ENCODE measurements at places on chromosomes 3 and 15.
A peak's percentile ranks its signal among the peaks of the same experiment; 100 is the strongest.

DNA sequence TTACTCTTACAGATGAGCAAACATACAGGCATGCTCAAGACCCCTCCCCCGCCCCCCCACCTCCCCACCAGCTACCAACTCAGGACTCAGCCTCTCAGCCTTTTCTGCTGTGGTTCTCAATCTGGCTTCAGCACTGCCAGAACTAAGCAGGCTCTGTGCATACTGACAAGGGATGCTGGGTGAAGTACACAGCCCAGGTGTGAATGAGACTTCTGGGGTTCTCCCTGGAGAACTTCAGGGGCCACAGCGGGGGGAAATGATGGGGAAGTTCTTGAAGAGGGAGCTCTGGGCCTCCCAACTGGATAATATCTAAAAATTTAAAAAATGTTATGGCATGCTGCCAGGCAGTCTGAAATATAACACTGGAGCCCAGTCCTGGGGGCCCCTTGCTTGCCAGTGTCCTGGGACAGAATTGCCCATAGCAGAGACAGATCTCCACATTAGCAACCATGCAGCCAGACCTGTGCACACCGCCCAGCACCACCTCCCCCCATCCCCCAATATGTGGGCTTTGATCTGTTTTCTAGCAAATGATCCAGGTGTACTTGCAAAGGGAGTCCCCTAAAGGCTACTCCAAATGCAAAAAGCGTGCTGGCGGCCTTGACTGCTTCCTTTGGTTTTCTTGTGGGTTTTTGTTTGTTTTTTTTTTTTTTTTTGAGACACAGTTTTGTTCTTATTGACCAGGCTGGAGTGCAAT is 41.4 kb downstream of the PGPEP1L start:
- no peak for DNase-seq

GRCh38 chr3:196270499-196270898 is 17.0 kb downstream of the PCYT1A start:
- DNase-seq: no peak

DNA sequence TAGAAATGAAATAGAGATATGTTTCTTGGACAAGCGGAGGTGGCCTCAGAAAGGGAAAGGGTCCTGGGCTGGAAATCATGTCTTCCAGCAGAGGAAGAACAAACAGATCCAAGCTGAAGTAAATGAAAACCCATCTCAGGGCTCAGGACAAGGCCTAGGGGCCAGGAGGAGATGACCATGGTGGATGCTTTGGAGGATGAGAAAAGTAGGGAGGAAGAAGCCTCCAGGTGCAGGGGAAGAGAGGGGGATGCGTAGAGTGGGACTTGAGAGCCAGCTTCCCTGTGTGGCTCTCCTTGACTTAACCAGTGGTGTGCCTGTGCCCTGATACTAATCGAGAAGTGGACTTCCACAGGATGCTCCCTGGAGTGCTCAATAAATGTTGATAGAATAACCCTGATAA is 203.2 kb downstream of the FAM43A start:
- no peak for DNase-seq

GRCh38 chr3:76643623-76644304 is 396.1 kb upstream of the ROBO2 start:
- no peak for DNase-seq

GRCh38 chr15:31434588-31435260 is 108.1 kb downstream of the KLF13 start:
- DNase-seq: no peak

- no peak for DNase-seq
Measured at GRCh38 chr3:123816673-123817207, 67.4 kb downstream of the MYLK start.

- no peak for DNase-seq
Measured at GRCh38 chr3:172404237-172404962, 43.9 kb downstream of the GHSR start.

DNA sequence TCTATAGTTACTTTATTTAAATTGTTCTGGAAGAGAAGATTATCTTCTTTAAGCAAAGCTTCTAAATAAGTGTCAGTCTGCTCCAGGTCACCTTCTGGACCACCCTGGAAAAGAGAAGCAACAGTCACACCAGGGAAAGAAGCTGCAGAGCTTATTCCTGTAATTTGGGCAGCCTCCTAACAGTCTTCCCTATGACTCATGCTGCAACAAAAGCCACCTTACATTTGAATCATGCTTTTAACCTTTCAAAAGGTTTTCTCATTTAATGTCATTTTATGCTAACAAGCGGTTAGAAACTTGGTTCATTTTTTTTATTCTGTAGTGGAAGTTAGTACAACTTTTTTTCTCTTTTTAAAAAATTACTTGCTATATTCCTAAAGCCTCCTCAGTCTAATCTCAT is 5.3 kb upstream of the GUCA1C start:
- DNase-seq: no peak

DNA sequence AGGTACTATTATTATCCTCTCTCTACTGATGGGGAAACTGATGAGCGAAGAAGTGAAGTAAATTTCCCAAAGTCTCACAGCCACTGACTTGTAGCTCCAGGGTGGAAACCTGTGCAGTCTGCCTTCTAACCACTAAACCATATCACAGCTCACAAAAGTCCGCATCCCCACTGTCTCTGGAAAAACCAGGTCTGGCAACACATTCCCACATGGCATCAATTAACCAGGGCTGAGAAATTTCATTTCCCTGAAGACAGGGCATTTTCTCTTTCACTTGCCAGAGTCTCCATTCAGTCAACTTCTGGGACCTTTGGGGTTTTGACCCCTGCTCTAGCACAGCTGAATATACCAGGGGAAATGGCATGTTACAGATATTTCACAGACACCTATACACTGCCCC is 26.5 kb downstream of the FBXO40 start:
- no peak for DNase-seq

- DNase-seq: no peak
Measured at GRCh38 chr3:28745436-28745835, 396.8 kb upstream of the AZI2 start.

DNA sequence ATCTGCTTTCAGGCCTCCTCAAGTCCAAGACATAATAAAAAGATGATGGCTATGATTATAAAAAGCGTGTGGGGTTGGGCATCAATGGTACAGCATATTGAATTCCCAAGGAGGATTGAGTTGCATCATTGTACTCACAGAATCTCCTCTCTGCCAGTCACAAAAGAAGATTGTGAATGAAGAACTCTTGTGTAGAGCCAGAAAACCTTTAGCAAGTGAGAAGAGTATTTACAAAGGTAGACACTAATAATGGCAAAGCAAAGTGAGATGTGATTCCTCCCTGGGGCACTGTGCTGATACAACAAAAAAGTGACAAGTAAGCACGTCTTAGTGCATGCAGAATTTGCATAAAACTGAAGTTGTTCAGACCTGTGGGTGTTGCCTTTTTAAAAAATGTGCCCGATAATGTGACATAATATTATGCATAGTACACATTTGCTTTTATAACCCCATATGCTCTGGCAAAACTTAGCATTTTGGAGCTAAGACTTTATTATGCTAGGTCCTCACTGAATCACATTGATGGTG is 291.2 kb upstream of the TBC1D5 start:
- no peak for DNase-seq

DNA sequence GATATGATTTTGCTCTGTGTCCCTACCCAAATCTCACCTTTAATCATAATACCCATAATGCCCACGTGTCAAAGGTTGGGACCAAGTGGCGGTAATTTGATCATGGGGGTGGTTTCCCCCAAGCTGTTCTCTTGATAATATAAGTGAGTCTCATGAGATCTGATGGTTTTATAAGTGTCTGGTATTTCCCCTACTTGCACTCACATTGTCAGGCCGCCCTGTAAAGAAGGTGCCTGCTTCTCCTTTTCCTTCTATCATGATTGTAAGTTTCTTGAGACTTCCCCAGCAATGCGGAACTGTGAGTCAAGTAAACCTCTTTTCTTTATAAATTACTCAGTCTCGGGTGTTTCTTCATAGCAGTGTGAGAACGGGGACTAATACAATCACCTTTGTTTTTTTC is 279.8 kb downstream of the ARPP21 start:
- no peak for DNase-seq

DNA sequence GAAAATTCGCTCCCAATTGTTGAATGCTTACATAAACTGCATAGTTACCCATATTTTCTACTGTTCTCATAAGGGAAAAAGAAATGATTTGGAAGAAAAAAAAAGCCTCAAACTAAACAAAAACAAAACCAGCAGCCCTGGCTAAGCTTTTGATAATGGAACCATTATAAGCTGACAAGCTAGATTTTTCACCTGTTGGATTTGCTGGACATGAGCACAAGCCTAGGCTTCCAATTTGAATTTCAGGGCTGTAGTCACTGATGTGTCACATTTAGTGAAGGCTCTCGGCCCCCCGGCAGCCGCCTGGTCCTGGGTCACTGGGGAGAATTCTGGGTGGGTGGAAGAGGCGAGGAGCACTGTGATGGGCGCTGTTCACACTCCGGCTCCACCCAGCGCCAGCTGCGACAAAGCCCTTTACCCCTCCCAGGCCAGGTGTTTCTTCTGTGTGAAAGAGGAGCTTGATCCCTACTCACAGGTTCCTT is 4.6 kb downstream of the FBXL22 start:
- no peak for DNase-seq

DNA sequence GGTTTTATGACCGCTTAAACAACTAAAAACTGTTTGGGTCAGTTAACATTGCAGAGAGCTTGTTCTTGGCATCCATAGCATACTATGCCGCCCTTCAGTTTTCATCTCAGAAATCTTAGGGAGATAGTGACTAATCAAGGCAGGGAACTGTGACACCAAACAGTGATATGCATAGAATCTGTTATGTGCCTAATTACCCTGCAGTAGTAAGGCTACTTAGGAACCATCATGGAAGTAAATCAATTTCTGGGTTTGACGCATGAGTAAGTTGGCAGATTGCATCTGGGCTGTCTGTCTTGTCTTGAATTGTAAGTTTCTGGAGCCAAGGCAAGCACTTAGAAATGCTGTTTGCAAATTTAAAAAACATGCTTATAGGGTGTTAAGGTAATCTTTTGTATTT is 22.5 kb downstream of the KCTD6 start:
- DNase-seq: no peak

- DNase-seq: no peak
Measured at GRCh38 chr3:114329823-114330222, 36.0 kb downstream of the TIGIT start.

GRCh38 chr15:80100247-80100646 is 40.8 kb downstream of the ZFAND6 start:
- no peak for DNase-seq

DNA sequence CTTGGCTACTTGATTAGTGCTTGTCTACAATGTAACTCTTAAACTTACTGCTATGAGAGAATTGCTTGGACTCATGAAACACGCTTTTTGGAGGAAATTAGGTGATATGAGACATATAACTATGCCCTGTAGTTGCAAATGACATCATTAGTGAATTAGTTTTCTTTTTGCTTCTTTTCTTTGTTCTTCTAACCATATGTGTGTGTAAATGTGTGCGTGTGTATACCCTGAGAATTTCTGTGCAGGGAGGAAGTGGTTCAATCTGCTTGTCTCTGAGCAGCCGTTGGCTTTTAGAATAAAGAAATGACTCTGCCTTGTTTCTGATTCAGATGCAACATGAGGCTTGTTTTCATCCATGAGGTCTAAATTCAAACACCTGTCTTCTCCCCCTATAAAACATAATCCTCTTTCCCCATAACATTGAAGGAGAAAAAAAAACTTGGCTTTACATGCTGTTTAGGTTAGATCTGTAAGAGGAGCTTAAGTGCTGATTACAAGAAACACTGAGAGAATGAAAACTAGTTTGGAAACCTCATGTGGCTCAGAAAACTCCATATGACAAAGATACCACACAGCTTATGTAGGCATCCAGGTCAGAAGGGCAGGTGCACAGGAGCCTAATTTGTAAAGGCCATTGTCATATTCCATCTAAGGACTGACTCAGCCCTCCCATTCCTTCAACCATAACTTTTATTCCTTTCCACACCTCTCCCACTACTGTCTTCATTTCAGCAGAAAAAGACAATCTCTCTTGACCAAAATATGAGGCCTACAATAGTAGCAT is 30.5 kb upstream of the BLM start:
- DNase-seq: no peak

GRCh38 chr3:42079701-42080452 is 11.3 kb upstream of the TRAK1 start:
- no peak for DNase-seq

- no peak for DNase-seq
Measured at GRCh38 chr3:123552768-123553167, 32.1 kb downstream of the HACD2 start.

GRCh38 chr3:126316031-126316461 is 41.2 kb downstream of the KLF15 start:
- DNase-seq: no peak

GRCh38 chr15:74901612-74902063 is 5.0 kb downstream of the FAM219B start:
- DNase-seq: peak; percentile 81

DNA sequence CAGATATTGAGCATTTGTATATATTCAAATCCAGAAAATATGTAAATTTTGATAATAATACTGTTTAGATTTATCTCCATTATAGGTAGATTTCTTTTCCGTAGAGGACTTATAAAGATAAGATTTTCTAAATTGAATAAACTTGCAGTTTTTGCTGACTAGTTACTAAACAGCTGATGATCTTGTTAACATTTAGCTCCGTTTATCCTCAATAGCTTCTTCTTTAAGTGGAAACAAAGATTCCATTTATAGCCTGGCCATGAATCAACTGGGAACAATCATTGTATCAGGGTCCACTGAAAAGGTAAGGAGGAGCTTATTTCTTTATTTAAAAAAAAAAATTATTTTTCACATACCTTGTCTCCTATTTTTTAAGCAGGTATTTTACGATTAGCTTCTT is 16.7 kb downstream of the WDR48 start:
- no peak for DNase-seq

GRCh38 chr3:189389346-189389745 is 217.6 kb downstream of the TPRG1 start:
- no peak for DNase-seq

DNA sequence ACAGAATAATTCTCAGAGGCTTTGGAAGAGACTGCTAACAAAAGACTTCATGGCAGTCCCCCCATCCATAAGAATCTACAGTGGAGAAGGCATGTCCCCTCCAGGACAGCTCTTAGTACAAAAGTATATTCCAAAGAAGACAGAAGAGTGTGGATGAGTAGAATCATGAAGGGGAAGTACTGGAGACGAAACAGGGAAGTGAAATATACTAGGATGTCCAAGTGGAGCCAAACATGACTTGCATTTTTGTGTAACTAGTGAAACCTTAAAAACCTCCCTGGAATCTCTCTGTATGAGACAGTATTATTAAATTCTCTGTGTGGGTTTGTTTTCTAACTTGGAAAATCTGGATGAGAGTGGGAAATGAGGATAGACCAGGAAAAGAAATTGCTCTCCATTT is 312.4 kb downstream of the RSL24D1 start:
- no peak for DNase-seq

DNA sequence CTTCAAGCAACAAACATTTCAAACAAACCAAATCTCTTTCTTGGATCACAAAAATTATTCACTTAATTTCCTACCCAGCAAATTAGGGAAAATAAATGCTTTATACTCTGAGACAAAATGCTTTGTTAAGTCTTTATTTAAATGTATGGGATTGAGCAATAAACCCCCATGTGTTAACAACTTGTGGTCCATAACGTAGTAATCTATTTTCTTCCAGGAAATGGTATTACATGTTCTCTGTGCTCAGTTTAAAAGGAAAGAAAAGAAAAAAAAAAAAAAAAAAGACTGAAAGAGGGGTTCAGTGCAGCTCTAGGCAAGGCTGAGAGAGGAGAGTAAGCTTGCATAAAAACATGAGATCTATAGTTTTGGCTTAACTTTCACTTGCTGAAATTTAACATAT is 102.3 kb downstream of the PIK3CB start:
- DNase-seq: no peak

Data from hematopoietic multipotent progenitor cell treated with erythropoietin and hydrocortisone succinate and interleukin-3 and kit ligand, for 17 days (in vitro differentiated cells).